ENCODE measurements at places on chromosomes 6 and 20. TPM values are rescaled to one million over a fixed set of nuclear protein-coding genes. Genes with fewer than 3 reads are reported as not detected.

The GSTA2 gene
- not detected for total RNA-seq

The CPXM1 gene
- 20.3 TPM for total RNA-seq

The FAM8A1 gene
- 11.3 TPM for total RNA-seq

GRCh38 chr20:2337142-2337541 lies 41.3 kb downstream of the TGM3 start:
- DNase-seq, result no peak

- DNase-seq, result peak; percentile 66
Observed at GRCh38 chr6:107670792-107671199, 153.3 kb downstream of the SCML4 start.

DNA sequence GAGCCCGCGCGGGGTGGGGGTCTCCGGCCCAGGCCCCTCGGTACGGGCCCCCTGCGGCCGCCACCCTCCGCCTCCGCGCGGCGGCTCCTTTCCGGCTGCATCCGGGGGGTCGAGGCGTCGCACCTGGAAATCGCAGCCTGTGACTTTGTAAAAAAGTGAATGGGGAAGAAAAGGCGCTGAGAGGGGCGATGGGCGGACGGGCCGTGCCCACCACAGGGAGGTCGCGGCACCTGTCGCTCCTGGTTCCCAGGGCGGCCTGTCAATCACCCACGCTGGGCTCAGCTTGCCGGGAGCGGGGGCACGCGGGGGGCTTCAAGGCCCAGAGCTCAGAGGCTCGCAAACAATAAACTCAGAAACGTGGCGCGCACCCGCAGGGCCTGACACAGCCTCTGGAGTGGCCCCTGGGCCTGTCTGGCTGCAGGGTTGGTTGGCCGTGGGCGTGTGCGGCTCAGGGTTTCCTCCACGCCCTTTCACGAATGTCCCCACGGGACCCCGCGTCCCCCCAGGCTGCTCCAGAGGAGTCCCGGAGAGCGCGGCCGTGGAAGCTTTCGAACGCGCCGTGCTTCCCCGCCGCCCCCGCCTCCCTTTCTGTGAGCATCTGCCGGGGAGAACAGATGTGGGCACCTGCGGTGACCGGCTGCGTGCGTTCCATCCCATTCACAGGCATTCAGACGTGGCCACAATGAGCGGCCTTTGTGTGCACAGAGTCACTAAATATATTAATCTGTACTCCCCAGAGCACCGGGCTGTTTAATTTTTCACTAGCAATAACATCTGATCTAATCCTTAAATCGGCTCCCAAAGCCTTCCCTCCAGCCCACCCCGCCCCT lies 6.1 kb upstream of the DLL1 start:
- DNase-seq, result no peak

- peak; percentile 54 for DNase-seq
Observed at GRCh38 chr20:52313341-52313963, 121.9 kb upstream of the ZFP64 start.

DNA sequence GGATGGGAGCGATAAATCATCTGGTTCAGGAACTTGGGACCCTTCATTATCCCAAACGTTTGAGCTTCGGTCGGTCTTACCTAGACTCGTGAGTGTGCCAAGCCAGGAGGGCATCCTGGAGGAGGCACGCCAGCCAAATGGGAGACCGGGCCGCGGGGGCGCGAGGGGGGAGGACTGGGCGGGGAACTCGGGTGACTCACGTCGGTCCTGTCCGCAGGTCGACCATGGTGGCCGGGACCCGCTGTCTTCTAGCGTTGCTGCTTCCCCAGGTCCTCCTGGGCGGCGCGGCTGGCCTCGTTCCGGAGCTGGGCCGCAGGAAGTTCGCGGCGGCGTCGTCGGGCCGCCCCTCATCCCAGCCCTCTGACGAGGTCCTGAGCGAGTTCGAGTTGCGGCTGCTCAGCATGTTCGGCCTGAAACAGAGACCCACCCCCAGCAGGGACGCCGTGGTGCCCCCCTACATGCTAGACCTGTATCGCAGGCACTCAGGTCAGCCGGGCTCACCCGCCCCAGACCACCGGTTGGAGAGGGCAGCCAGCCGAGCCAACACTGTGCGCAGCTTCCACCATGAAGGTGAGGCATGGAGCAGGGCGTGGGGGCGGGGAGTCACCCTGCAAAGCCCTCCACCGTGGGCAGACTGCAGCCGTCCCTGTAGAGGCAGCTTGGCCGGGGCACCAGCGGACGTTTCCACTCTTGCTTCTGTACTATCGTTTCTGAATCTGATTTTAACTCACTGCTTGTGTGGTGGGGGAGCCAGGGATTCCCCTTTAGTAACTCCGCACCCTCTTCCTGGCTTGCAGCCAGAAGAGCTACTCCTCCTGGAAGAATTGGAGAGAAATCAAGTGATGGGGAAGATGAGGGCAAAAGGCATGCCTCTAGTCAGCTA lies 2.7 kb downstream of the BMP2 start:
- DNase-seq, result peak; percentile 40

DNA sequence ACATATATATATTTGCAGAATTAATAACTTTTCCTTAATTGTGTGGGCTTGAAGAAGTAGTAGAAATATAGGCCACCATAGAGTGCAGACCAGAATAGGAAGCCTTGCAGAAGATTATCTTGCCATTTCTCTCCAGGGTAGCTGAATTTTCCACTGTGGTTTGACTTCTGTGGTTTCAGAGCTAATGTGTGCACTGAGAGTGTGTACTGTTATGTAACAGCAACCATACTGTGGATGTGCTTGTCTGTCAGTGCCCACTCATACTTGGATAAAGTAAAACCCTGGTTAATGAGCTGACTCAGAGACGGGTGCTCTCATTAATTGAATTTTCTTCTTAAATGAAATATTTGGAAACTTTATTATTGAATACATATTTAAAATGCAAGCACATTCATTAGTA lies 57.2 kb downstream of the CEP43 start:
- no peak for DNase-seq

DNA sequence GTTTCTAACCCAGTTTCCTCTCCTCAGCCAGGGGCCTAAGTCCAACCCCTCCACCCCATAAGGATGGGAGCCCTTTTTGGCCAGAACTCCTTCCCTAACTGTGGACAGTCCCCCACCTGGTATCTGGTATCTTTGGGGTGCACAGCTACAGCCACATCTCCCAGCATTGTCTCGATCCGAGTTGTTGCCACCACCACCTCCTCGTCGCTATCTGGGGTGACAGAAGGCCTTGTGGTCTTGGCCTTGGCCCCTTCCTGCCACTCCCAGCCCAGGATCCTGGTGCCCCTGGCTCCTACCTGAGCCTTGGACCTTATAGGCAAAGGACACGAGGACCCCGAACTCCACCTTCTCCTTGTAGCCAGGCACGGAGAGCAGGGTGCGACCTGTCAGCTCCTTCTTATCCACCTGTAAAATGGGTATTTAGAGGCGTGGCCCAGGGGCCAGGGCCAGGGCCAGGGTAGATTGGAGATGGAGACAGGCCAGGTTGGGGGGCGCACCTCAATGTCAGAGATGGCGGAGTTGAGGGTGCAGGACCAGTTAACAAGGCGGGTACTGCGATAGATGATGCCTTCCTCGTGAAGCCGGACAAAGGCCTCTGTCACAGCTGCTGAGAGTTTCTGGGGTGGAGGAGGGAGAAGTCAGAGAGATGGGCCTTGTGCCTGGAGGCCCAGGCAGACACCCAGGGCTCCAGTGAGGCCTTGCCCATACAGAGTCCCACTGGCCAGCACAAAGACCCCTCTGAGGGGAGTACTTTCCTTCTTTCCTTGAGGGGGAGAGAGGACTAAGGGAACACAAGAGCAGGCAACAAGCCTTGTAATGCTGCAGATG lies 7.2 kb upstream of the VWA7 start:
- no peak for DNase-seq

DNA sequence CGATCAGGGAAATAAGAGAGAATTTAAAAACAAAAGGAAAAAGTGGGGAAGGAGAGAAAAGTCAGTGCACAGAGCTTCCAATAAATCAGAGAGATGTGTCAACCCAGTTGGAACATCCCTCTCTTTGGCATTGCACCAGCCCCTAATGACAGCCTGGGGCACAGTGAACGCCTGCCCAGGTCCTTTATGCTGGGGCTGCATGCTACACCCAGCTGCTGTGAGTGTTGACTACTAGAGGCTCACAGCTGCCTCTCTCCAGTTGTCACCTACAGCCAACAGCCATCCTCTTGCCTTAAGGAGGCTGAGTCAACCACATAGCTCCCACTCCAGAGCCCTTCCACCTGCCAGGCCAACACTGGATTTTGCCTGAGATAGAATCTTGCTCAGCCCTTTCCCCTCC lies 19.0 kb downstream of the OR2H2 start:
- no peak for DNase-seq

Measured in endothelial cell of umbilical vein (primary cell).